ENCODE measurements at places on chromosomes 16 and 17.
A peak's percentile ranks its signal among the peaks of the same experiment; 100 is the strongest.

GRCh38 chr16:15518381-15519351 lies 84.3 kb downstream of the BMERB1 start:
- DNase-seq = no peak

- DNase-seq = no peak
These were observed 202.5 kb downstream of the MSI2 start for GRCh38 chr17:57458718-57459285.

GRCh38 chr17:67312265-67312664 lies 54.1 kb downstream of the PSMD12 start:
- DNase-seq = no peak

GRCh38 chr17:82129095-82129494 lies 31.1 kb upstream of the FASN start:
- DNase-seq = no peak

DNA sequence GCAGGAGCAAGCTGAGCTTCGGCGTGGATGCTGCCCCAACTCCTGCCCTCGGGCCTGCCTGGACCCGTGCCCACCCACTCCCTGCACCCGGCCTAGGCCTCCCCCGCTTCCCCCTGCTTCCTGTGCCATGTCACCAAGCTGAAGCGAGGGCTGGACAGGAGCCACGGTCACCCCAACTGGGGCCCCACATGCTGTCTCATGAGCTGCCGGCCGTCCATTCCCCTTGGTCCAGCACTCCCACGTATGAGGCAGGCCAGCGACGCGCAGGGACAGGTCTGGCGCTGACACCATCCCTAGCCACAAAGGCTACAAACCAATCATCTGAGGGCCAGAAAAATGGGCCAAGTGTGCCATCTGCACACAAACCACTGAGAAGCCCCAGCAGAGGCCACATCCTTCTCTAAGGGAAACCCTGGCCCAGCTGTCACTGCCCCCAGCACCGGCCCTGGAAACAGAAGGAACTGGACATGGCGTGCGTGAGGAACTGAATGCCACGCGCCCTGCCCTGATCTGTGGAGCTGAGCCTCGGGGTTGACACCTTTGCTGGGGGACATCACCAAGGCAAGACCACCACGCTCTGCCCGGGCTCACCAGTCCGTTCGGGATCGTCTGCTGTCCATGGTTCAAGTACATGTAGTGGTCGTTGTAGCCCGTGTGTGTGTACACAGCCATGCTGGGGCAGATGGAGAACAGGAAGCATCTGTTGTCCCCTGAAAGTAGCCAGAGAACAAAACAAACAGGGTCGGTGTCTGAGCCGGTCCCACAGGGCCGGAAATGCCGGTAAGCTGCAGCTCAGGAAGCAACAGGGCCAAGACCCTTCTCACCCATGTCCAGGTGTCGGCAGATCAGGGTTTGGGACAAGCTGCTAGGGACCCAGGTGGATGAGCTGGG lies 22.2 kb downstream of the MEAK7 start:
- no peak for DNase-seq

- DNase-seq = no peak
These were observed 9.0 kb downstream of the KRTAP9-7 start for GRCh38 chr17:41284546-41284945.

- peak; percentile 31 for DNase-seq
These were observed 10.5 kb upstream of the ITGAD start for GRCh38 chr16:31382485-31383161.

- no peak for DNase-seq
These were observed 33.3 kb upstream of the SRSF1 start for GRCh38 chr17:58040386-58040785.

DNA sequence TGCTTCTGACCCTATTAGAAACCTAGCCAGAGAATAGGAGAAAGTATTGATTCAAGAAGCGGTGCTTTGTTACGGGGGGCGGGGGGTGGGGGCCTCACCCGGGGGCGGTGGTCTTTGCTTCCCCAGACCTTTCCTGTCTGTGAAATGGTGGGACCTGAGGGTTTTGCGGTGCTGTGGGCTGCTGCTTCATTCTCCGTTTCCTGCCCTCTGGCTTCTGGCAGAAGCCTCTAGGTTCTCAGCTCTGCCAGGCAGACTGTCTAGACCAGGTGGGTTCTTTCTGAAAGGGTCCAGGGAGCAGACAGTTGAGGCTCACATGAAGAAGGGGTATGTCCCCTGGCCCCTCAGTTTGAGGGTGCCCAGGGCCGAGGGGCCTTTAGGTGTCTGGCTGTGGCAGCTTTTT lies 14.0 kb downstream of the GSE1 start:
- no peak for DNase-seq

GRCh38 chr16:65532846-65533245 lies 411.0 kb upstream of the CDH11 start:
- DNase-seq = no peak

- no peak for DNase-seq
These were observed 70.4 kb upstream of the TANC2 start for GRCh38 chr17:62895320-62896301.

- no peak for DNase-seq
These were observed 120.4 kb downstream of the CHD9NB start for GRCh38 chr16:52932321-52932720.

- no peak for DNase-seq
These were observed 28.3 kb upstream of the SLC38A10 start for GRCh38 chr17:81323411-81323868.

DNA sequence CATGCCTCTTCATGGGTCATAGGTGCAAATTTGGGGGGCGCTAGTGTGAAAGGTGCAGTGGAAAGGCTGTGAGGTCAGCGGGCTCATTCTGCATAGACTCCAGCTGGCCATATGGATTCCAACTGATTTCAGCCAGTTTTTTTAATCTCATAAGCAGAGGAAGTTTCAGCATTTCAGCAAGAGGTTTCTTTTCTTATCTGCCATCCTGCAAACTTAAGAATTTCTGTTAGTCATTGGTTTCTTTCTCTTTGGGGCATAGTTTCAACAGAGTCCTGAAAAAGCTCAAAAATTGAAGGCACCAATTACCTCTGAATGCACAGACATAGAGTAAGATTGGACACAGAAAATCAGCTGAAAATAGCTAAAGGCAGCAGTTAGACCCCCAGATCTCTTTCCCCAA lies 16.2 kb upstream of the ALOX15 start:
- DNase-seq = no peak

DNA sequence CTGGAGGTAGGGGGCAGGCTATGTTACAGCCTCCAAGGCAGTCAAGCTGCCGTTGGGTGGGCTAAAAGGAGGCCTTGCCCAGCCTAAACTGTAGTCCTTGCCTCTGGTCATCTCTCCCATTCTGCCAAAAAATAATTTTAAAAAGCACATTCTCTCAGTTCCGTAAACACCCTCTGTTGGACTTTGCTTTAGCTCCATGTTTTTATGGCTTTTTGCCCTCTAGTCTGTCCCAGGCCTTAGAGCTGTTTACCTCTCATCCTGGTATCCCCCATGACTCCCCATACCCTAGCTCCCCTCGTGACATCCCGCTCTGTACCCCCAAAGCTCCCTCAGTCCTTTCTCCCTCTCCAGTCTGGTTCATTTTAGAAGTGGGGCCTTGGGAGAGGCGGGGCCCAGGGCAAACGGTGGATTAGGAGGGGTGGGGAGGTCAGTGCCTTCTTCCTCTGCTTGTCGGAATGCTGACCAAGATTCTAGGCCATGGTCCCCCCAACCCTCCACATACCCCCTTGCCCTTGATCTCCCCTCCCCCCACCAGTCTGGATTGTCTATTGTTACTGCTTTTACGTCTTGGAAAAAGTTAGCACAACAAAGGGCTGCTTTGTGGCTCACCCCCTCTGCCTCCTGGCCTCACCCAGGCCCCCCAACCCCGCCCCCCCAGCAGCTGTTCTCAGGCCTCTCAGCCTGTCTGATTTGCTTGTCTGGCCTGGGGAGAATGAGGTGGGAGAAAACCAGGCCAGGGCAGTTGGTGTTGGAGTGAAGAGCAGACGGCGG lies 18.4 kb downstream of the GJD3 start:
- no peak for DNase-seq

- DNase-seq = no peak
These were observed 41.5 kb upstream of the SLC47A1 start for GRCh38 chr17:19492141-19492540.

DNA sequence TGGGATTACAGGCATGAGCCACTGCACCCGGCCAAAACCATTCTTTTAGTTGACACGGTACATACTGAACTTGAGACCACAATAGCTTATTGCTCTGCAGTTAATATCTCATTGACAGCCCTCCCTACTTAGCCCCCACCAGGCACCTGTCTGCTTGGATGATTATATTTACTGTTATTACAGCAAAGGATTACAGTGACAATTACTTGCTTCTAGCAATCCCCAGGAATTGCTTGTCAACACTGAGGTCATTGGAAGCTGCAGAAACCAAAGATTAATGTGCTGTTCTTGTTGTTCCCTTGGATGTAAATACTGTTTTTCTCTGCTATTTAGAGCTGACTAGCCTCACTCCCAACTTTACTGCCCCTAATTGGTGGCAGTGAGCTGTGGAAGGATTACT lies 211.2 kb downstream of the LGALS9B start:
- DNase-seq = no peak

- DNase-seq = no peak
These were observed 556.6 kb upstream of the SALL1 start for GRCh38 chr16:51707666-51708065.

DNA sequence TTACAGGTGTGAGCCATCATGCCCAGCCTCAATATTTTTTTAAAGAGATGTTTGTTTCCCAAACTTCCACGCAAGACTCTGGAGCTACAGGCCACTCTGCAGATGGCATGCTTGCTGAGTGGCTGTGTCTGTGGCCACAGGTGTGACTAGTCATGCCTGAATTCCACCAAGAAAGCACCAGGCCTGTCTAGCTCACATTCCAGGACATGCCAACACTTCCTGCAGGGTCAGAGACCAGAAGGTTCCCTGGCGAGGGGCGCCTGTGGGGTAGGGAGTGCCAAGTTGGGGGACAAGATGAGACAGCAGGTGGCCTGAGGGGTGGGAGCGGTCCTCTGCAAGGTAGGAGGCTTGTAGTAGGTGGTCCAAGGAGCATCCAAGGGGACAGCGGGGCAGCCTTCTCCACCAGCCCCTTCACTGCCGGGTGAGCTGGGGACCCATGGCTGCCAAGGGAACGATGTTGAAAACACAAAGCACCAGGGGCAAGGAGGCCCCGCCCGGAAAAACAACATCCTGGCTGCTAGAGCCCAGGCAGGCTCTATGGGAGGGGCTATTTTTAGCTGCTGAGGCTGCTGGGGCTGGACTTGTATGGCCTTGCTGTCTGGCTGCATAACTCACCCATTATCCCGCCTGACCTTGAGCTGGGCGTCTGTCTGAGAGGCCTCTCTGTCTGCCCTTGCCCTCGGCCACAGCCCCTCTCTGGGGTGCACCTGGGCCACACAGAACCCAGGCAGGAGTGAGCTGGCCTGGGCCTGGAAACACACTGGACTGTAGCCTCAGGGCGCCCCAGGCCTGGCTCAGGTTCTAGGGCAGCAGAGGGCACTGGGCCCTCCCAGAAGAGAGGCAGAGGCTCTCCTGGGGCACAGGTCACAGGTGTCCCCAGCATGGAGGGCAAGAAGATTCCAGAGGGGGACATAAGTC lies 5.7 kb downstream of the TRIM47 start:
- DNase-seq = peak; percentile 39

- peak; percentile 57 for DNase-seq
These were observed 3.4 kb downstream of the SLC38A10 start for GRCh38 chr17:81291662-81292061.

DNA sequence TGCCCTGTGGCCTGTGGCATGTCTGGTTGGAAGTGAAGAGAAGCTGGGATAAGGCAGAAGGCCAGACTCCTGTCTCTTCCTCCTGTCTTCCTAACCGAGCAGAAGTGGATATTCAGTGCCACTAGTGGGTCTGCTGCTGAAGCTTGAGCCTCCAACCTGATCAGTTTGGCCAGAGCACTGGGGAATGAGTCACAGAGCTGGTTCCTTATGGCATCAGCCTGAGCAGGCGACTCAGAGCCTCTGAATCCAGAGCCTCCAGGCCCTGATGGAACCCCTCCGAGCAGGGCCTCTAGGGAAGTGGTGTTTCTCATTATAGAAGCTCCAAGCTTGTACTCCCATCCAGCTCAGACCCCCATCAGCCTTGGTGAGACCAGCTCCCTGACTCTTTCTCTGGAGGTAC lies 2.0 kb downstream of the WSCD1 start:
- no peak for DNase-seq
